ENCODE measurements at places on chromosomes 1 and 21.

- DNase-seq = no peak
These were observed 700 bp upstream of the KMO start for GRCh38 chr1:241531195-241532161.

DNA sequence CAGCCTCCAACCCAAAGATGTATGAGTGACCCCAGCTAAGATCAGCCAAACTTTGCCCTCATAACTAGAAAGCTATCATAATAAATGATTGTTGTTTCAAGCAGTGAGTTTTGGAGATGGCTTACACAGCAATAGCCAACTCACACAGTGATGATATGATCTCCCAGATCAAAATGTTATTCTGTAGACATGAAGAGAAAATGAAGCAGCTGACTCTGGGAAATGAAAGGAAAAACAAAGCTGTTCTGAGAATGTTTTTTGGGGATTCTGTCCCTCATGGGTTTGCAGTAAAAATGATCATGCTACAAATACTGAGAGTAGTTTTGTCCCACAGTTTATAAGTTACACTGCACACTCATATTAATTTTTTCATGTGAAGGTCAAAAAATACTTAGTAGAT, 617.8 kb downstream of the MRPL39 start:
- no peak for DNase-seq

DNA sequence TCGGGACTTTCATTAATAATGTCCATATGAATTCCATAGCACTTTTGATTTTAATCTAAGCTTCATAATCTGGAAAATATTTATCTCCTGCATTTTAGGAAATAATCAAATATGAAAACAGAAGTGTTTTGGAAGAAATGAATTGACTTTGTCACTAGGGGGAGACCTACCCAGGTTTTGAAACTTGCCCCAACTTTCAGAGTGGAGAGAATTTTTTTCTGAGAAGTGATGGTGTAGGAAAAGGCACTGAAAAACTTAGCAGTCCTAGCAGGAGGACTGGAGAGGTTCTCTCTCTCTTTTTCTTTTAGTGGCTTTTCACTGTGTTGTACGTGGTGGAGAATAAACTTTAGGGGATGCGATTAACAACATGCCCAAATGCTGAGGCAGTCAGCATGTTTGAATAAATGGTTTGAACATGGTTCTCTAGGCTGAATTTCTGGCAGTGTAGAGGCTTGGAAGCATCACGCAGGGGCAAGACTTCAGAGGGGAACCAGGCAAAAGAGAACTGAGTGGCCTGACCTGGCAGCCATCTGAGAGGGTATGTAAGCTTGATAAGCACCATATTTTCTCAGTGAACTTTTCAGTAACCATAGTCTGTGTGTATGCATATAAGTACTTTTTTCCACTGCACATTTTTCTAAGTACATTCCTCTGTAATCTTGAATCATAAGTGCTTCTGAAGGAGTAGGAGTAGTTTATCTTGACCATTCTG, 68.3 kb upstream of the NEK7 start:
- no peak for DNase-seq

DNA sequence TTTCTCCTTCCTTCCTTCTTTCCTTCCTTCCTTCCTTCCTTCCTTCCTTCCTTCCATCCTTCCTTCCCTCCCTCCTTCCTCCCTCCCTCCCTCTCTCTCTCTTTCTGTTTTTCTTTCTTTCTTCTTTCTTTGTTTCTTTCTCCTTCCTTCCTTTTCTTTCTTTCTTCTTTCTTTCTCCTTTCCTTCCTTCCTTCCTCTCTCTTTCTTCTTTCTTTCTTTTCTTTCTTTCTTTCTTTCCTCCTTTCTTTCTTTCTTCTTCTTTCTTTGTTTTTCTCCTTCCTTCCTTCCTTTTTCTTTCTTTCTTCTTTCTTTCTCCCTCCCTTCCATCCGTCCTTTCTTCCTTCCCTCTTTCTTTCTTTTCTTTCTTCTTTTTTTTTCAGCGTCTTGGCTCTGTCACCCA, 18.1 kb upstream of the IL19 start:
- DNase-seq = no peak

- no peak for DNase-seq
These were observed 6.1 kb downstream of the AADACL4 start for GRCh38 chr1:12649971-12650421.

DNA sequence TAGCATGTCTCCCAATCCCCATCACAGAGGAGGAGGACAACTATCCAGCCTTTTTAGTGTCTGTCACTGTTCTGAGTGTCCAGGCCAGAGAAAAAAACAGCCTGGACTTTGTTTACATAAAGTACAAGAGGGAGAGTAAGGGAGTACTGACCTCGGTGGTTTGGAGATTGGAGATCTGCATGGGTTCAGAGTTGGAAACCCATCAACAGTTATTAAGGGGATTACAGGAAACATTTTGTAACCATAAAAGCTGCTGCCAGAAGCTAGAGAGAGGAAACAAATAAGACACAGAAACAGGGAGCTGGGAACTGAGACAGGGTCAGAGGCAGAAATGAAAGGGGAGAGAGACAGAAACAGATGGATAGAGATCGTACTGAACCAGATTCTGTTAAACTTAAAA, 131.5 kb upstream of the CTTNBP2NL start:
- DNase-seq = no peak

GRCh38 chr1:84892705-84893618, at the start of gene LPAR3:
LPAR3 (minus strand) TSS chr1:84893206; CDS start chr1:84866120, 27,086 bp downstream.
- DNase-seq = no peak

DNA sequence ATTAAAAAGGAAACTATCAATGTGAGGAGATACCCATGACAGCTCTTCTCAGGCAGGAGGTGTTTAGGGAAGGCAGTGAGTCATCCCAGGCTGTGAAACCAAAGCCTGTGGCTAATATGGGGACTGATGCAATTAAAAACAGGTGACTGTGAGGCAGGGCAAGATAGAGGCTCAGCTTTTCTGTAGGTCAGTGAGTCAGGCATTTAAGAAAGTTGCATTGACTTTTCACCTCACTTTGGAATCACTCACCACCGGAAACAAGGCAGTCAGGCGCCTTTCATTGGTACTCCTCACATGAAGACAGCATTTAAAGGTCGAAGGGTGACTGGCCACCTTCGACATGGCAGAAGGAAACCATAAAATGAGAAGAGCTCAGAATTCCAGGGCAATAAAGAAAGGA, 54.5 kb downstream of the PAPPA2 start:
- no peak for DNase-seq

GRCh38 chr1:31669786-31670592, 25.3 kb upstream of the PEF1 start:
- DNase-seq = no peak
